AG08396 (cell line): ENCODE measurements at places on chromosomes 4 and X.

DNA sequence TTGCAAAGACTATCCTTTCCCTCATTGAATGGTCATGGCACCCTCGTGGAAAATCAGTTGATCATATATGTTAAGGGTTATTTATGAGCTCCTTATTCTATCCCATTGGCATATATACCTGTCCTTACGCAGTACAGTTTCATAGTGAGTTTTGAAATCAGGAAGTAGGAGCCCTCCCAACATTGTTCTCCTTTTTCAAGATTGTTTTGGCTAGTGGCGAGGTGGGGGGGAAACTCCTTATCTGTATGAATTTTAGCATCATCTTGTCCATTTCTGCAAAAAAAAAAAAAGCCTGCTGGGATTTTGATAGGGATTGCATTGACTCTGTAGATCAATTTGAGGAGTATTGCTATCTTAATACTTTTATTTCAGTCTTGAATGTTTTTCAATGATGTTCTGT lies 2.5 kb upstream of the USP9X start:
- DNase-seq: no peak

- DNase-seq: no peak
Measured at GRCh38 chr4:107994894-107995293, 5.2 kb downstream of the HADH start.

DNA sequence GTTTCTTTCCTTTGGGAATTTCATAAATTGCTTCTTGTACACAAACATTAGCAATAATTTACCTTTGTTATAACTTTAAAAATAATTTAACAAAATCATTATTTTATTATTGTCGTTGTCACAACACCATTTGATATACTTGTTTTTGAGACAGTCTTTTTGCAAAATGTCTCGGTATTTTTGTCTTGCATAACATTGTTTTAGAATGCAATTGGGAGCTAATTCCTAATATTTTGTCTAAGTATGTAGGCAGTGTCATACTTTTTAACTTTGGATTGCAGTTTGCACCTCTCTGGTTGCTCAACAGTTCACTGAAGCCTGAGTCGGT lies 340 bp upstream of the CFAP299 start:
- no peak for DNase-seq

DNA sequence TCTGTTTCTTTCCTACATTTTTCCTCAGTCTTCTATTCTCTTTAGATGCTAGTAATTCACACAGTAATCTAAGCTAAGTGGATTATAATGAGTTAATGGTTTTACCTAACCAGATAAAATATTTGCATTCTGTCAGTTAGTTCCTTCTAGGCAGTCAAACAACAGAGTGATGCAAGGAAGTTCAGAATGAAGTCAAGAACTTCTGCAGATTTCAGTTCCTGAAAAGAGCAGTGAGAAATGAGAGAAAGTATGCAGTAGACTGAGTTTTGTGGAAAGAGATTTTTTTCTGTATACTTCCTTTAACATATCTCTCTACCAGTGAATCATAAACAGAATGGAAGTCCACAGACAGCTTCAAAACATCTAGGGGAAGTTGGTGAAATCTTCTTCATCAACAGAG lies 774.0 kb upstream of the POU3F4 start:
- DNase-seq: no peak

DNA sequence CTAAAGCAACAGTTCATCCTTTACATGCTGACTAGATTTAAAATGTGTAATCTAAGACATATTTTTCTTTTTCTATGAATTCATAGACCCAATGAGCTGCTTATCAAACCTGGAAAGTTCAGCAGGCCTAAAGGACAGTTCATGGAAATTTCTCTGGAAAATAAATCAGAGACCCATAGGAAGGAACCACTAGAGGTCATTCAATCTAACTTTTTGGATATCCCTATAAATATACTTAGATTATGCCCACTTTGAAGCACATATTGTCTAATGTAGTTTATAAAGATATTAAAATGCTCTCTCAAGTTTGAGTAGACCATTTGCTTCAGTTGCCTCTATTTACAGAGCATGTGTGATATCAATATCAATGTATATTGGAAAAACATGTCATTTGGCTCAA lies 473.0 kb downstream of the FAT4 start:
- no peak for DNase-seq

- no peak for DNase-seq
Measured at GRCh38 chr4:42821230-42821629, 71.3 kb upstream of the GRXCR1 start.

- DNase-seq: no peak
Measured at GRCh38 chrX:17682259-17682658, 55.0 kb upstream of the SCML1 start.

GRCh38 chr4:96675896-96676295 lies 836.0 kb downstream of the PDHA2 start:
- no peak for DNase-seq

- peak; percentile 38 for DNase-seq
Measured at GRCh38 chr4:38664706-38665401, 855 bp downstream of the KLF3 start.

DNA sequence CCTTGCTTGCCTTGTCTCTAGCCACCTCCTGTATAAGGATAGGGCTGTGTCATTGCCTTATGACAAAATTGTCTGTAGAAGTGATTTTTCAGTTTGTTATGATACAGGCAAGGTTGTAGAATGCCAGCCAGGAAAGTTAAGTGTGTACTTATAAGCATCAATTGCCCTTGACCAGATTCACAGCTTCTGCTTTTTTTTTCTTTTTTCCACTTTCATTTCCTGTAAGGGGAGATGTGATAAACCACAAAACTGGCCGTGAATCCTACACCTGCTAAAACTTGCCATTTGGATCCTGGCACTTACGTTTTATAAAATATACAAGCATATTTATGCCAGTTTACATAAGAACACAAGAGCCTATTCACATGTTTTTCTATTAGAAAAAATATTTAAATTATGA lies 35.0 kb upstream of the BMPR1B start:
- no peak for DNase-seq

DNA sequence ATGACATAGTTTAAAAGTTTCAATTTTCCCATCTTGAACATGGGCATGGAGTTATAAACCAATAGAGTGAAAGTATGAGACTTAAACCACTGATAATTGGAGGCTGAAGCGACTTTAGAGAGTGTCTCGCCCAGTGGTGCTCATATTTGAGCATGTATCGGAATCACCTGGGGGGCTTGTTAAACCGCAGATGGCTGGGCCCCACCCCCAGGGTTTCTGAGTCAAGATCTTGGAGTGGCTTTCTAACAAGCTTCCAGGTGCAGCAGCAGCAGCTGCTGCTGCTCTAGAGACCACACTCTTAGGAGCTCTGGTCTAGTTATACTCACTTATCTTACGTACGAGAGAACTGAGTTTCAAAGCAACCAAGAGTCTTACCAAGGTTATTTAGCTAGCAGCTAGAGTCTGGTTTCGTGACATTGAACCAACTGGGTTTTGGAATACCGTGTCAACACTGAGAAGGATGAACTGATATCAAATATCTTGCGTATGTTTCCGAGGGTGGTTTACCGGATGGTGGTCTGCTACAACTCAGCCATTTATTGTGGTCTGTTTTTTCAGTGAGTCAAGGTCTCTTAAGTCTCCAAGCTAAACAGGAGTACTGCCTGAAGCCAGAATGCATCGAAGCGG lies 5.9 kb downstream of the PHEX start:
- DNase-seq: no peak

- DNase-seq: no peak
Measured at GRCh38 chr4:109134268-109134667, 168.2 kb downstream of the COL25A1 start.

GRCh38 chr4:28241021-28241420 lies 1380.4 kb downstream of the STIM2 start:
- no peak for DNase-seq

DNA sequence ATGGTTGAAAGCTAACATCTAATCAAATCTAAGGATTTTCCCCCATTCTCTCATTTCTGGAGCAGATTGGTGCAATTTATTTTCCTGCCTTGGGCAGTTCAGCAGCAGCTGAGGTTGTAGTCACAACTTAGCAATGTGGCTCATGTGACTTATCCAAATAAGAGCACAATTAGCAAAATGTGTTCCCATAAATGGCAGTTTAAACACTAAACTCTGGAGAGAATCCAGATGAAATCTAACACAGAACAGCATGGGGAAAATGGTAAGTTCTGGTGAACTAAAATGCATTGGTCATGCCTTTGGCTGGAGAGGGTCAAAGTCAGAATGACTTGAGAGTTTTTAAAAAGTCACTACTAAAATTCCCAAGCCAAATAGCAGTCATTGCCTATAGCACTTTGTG lies 422.6 kb upstream of the DIPK2B start:
- DNase-seq: peak; percentile 81

- DNase-seq: no peak
Measured at GRCh38 chr4:123255971-123256370, 140.6 kb upstream of the SPRY1 start.

GRCh38 chr4:109044431-109044830 lies 258.0 kb downstream of the COL25A1 start:
- no peak for DNase-seq

DNA sequence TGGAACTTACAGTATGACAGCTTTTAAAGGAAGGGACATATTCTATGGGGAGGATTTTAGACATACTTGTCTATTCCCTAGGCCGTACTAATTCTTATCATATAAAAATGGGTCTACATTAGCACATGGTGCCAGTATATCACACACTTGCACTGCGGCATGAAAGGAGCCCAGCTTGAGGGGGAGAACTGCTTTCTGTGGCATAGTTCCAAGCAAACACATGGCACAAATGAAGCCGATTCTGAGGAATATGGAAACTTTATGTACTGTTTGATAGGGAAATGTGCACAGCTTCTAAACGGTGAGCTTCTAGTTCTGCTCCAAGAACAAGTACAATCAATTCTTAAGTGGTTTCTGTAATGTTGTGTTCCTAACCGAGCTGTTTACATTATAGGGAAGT lies 675.6 kb upstream of the FTHL17 start:
- DNase-seq: no peak

DNA sequence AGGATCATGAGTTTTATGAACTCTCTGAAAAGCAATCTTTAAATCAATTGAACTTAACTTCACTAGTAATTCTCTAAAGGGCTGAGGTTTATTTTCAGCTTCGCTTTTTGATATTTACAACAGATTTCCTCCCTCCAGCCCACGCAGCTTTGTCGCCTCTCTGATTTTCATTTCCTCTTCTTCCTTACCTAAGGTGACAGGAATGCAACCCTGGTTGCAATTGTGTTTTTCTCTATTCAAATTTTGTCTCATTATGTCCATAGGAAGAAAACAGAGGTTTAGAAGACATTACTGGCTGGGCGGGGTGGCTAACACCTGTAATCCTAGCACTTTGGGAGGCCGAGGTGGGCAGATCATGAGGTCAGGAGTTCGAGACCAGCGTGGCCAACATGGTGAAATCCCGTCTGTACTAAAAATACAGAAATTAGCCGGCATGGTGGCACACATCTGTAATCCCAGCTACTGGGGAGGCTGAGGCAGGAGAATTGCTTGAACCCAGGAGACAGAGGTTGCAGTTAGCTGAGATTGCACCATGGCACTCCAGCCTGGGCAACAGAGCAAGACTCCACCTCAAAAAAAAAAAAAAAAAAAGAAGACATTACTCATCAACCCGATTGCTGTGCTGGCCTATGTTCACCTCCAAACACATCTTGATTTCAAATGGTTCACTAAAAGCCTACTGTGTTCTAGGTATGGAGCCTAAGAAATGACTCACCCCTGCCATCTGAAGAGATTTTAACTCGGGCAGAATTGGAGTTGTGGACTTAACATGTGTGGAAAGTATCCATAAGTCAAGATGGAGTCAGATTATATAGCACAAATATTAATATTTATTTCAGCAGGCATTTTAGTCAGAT lies 36.8 kb downstream of the VSIG4 start:
- DNase-seq: no peak

GRCh38 chrX:13667919-13668318 lies 15.0 kb downstream of the TCEANC start:
- no peak for DNase-seq

GRCh38 chr4:41751449-41752061 lies 3.0 kb upstream of the PHOX2B start:
- DNase-seq: no peak

DNA sequence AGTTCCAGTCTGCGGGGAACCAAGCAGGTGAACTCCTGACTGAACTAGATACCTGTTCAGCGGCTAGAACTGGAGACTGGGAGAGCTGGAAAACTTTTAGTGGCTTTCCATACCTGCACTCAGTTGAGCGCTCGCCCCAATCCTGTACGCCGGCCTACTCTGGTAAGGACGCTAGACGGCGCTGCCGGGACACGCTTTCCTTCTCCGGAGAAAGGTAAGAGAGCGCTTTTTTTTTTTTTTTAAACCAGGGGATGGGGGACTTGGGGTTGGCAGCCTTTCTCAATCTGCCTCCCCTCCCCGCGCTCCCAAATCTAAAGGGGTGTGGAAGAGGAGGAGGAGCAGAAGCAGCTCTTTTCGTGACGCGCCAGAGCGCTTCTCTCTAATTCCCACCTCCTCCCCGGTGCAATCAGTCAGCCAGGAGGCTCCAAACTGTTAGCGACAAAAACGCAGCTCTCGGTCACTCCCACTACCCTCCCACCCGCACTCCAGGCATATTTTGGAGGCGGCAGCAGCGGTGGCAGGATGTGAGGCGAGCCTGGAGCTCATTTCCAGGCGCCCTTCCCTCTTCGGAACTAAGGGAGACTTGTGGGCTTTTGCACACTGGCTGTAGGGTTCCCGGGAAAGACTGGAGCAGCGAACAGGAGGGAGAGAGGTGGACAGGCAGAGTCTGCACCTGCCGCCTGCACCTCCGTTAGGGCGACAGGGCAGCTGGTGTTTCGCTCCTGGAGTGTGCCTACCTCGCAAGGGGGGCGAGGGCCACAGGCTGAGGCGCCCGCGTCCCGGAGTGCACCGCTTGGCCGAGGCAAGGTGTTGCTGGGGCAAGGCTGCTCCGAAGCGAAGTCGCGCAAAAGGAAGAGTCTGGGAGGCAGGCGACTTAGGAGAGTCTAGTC lies at the start of gene IL1RAPL2:
Gene IL1RAPL2, plus strand, starts transcription at position 409 of the 890 bp plus-strand sequence.
- DNase-seq: no peak

DNA sequence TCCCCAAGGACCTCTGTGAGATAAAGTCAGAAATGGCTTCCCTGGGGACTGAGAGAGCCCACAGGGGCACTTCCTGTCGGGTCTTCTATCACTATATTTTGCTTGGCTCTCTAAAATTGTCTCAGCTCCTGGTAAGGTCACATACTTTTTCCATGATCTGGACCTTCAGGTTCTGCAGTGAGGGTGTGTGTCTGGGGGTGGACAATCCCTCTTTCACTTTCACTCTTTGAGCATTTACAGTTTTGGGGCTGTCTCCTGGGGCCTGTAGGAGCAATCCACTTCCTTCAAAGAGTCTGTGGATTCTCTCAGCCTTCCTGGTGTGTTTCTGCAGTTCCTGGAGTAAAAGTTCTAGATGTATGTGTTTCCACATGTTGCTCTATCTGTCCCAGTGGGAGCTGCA lies 335.7 kb downstream of the FSTL5 start:
- DNase-seq: no peak

DNA sequence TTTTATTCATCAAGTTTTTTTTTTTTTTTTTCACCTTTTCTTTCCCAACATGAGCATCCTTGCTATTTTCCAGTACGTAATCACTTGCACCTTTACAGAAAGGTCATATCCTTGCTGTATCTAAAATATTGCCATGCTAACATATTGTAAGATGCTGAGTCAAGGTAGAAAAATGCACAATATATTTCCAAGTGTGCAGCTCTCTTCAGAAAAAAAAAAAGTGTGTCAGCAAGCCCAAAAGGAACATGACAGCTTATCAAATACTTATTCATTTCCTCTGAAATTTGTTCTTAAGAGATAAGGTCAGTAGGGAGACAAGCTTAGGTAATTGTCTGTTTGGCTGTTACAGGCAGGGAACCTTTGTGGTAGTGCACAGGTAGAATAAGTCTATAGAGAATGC lies 27.0 kb downstream of the SH2D1A start:
- DNase-seq: no peak
